ENCODE measurements at places on chromosomes 4 and X.

DNA sequence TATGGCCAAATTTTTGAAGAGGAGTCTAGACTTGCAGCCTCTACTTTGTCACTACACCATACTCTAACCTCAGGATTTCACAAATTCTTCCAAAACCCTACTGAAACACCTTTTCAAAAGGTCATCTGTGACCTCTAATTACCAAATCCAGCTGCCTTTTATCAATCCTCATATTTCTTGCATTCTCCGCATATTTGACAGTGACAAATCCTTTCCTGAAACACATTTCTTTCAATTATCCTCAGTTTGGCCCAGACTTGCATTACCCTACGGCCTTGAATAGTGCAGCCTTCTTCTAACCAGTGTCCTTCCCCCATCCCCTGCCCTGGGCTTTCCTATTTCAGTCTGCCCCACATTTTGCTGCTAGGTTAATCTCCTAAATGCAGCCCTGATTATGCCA lies 25.5 kb downstream of the MID2 start:
- DNase-seq: no peak

DNA sequence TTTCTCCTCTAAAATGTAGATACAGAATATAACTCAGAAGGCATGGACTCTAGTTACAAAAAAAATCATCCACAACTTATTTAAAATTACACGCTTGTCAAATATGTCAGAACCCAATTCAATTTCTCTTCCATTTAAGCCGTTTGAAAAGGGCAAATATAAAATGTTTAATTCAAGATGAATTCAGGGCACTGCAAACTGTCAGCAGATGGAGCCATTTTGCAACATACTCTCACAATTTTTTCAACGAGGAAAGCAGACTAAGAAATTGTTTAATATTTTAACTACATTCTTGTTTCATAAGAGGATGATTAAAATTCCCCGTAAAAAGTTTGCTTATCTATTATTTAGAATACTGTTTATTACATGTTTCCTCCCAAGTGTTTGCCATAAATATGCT lies 321.3 kb upstream of the CPXCR1 start:
- no peak for DNase-seq

DNA sequence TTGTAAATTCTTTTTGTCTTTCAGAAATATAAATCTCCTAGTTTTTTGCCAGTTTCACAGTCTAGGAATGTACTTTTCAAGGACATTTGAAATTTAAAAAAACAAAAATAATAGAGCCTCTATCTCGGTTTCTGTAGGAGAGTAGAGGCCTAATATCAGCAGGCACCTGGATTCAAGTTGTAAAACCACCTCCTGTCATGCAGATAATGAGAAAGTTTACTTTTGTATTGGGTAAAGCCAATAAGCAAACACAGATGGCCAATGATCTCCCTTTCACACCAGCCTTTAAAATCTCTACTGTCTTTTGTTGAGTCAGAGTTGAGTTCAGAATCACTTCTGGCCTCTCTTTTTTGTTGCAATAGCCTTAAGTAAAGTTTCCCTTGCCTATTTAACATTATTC lies 1499.9 kb downstream of the PCDH18 start:
- no peak for DNase-seq

DNA sequence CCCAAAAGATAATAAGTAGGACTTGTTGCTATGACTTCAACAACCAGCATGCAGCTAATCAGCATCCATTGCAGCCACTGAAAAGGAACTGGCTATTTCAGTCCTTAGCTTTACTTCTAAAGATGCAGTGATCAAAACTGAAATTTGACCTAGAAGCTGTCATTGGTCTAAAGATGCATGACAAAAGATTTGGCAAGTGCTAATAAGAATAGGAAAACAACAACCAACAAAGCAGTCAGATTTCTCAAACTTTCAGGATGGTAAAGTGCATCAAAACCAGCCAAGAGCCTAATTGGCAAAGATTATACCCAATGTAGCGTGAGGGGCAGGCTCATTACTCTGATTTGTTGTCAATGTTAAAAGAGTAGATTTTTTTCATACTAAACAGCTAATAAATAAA lies 77.1 kb upstream of the WDR17 start:
- no peak for DNase-seq

GRCh38 chr4:142743121-142743825 lies 102.8 kb downstream of the INPP4B start:
- no peak for DNase-seq

GRCh38 chr4:17497890-17498523 lies 13.9 kb downstream of the QDPR start:
- no peak for DNase-seq

- DNase-seq: no peak
Measured at GRCh38 chrX:71606536-71607216, 11.6 kb downstream of the CXCR3 start.

- DNase-seq: peak; percentile 3
Measured at GRCh38 chrX:75546724-75547511, 24.1 kb upstream of the ZDHHC15 start.

DNA sequence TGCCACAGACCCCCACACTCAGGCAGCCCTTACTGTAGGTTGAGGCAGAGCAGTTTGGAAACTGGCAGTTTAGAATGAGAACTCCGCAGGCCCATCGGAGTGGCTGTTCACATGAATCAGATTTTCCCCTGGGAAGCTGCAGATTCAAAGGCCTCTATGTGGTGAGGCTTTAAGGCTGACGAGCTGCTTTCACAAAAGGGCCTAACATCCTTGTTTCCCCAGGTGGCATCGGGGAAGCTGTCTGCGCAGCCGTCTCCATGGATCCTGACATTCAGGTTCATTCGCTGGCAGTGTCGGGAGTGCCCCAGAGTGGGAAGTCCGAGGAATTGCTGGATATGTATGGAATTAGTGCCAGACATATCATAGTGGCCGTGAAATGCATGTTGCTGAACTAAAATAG lies 33.7 kb downstream of the TKTL1 start:
- DNase-seq: no peak

DNA sequence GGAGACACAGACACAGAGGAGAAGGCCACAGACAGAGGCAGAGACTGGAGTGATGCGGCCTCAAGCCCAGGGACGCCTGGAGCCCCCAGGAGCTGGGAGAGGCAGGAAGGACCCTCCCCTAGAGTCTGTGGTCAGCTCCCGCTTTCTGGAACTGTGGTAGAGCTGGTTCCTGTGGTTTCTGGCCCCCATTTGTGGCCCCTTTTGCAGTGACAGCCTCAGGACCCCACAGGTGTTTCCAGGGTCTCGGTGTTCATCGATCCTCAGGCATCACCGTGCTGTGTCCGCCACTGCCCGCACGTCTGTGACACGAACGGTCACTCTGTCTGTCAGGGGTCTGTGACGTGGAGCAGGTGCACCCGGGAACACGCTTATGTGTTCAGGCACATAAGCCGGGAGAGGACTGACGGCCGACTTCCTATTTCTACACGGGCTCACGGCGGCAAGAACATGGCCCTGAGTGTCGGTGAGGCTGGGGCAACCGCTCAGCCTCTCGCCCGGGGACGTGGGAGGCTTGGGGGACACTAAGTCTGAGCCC lies 7.9 kb downstream of the GTPBP6 start:
- no peak for DNase-seq

DNA sequence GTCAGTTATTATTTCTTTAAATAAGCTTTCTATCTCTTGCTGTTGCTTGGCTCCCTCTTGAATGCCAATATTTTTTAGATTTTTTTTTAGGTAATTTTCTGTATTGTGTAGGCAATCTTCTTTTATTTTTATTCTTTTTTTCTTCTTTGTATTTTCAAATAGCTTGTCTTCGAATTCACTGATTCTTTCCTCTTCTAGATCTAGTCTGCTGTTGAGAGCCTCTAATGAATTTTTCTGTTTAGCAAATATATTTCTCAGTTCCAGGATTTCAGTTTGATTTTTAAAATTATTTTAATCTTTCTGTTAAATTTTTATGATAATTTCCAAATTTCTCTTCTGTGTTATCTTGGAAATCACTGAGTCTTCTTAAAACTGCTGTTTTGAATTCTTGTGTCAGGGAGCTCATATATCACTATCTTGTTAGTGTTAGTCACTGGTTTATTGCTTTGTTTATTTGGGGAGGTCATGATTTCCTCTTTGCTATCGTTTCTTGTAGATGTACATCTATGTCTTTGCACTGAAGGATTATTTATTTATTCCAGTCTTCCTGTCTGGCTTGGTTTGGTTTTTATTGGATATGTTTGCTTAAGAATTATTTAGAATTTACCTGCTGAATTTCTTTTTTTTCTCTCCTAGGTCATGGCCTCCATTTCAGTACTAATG lies 39.9 kb upstream of the GPRIN3 start:
- no peak for DNase-seq

DNA sequence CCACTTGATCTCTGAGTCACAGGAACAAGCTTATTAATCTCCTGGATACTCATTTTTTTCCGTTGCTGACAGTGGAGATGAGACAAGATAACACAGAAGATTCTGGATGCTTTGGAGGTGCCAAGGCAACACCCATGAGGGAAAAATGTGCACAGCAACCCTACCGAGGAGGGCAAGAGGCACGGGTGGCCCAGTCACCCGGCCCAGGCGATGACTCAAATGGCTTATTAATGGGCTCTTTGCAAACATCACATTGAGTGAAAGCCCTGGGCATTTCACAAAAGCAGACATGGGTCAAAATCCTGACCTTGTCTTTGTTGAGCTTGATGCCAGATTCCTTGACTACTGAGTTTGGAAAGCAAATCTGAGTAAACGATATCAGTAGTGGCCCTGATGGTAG lies 315.1 kb downstream of the STK32B start:
- no peak for DNase-seq

DNA sequence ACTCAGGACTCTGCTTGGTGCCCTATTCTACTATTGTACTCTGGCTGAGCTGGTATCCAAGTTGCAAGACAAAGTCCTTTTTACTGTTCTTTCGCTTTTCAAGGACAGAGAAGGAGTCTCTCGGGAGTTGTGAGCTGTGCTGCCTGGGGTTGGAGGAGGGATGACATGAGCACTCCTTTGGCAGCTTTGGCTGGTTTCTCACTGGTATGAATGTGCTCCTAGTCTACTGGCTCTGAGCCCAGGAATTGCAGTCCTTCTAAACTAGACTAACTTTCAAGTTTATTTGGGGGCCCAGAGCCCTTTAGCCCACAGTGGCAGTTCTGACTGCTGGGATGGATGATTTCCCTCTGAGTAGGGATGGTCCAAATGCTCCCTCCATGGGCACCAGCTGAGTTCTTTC lies 997.1 kb downstream of the RAB28 start:
- DNase-seq: no peak

GRCh38 chr4:176425035-176425434 lies 105.3 kb downstream of the SPCS3 start:
- DNase-seq: no peak

DNA sequence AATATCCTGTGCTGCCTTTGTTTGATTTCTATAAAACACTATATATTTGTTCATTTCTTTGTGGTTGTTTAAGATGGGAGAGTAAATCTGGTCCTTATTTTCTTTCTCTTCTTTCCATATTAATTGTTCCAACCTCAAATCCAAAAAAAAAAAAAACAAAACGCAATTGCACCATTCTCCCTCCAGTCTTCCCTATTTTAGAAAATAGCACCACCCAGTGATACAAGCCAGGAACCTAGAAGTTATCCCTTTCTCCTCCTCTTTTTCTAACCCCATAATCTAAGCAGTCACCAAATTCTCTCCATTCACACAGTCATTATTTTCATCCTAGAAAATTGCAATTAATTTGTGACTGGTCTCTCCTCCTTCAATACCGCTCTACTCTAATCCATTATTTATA lies 107.8 kb downstream of the GABRA3 start:
- DNase-seq: no peak

DNA sequence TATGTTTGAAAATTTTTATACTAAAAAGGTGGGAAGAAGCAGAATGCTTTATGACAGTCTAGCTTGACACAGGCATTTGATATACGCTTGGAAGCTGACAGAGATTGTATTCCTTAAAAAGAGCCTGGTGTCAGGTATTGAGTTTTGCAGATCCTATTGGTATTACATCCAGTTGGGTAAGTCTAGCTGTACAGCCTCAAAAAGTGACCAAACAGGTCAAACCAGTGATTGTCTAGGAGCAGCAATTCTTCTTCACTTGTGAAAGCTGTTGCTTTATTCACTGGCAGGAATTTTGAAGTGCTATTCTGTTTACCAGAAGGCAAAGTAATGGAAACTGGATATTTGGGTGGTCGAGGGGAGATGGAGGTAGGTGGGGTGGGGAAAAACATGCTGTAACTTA lies 77.5 kb downstream of the UCHL1 start:
- no peak for DNase-seq
